ENCODE measurements at places on chromosomes 7 and 10. TPM values are rescaled to one million over a fixed set of nuclear protein-coding genes. Genes with fewer than 3 reads are reported as not detected.

CABCOCO1 gene
- 0.86 TPM for total RNA-seq

RBP3 gene
- total RNA-seq = not detected

SPDYE11 gene
- not detected for total RNA-seq

PRR15 gene
- total RNA-seq = 14.0 TPM

NPC1L1 gene
- 0.23 TPM for total RNA-seq

MMP21 gene
- not detected for total RNA-seq

AKR1D1 gene
- not detected for total RNA-seq

FGL2 gene
- not detected for total RNA-seq

XRCC2 gene
- total RNA-seq = 10.3 TPM

CCNY gene
- 27.2 TPM for total RNA-seq

OR6V1 gene
- not detected for total RNA-seq

DRGX gene
- total RNA-seq = not detected

STEAP1 gene
- total RNA-seq = 3.4 TPM

EPDR1 gene
- 39.3 TPM for total RNA-seq

CNNM1 gene
- 0.63 TPM for total RNA-seq

MAPK8 gene
- total RNA-seq = 59.4 TPM

NUDT13 gene
- 3.6 TPM for total RNA-seq

ASAH2B gene
- 1.6 TPM for total RNA-seq

ACTA2 gene
- 42.4 TPM for total RNA-seq
